Endodermal cell (in vitro differentiated cells): ENCODE measurements at places on chromosomes 11 and 22. TPM values are rescaled to one million over a fixed set of nuclear protein-coding genes. Genes with fewer than 3 reads are reported as not detected.

- DNase-seq = peak; percentile 94
- no peaks in the 10 kb centered on the region for H3K36me3 ChIP-seq
- H3K4me1 ChIP-seq = no peaks in the 10 kb centered on the region
- H3K27ac ChIP-seq = no peak overlapping the region
Measured at GRCh38 chr11:44036811-44037657, 10.7 kb upstream of the ACCSL start.

- H3K4me3 ChIP-seq = no peak overlapping the region
- H3K27ac ChIP-seq = no peak overlapping the region
- H3K36me3 ChIP-seq = no peaks in the 10 kb centered on the region
- no peak for DNase-seq
- no peaks in the 10 kb centered on the region for H3K27me3 ChIP-seq
- H3K4me1 ChIP-seq = no peaks in the 10 kb centered on the region
Measured at GRCh38 chr11:58289266-58289665, 21.2 kb upstream of the OR10W1 start.

Gene C11orf65
- total RNA-seq = 0.66 and 1.3 TPM in 2 replicates

GRCh38 chr11:16770016-16770415 lies 31.6 kb downstream of the C11orf58 start:
- no peak for DNase-seq
- H3K4me3 ChIP-seq = no peak overlapping the region
- no peaks in the 10 kb centered on the region for H3K4me1 ChIP-seq
- H3K36me3 ChIP-seq = no peaks in the 10 kb centered on the region

- no peak overlapping the region for H3K27ac ChIP-seq
- H3K27me3 ChIP-seq = peaks cover 29% of the 10 kb centered on the region
- DNase-seq = peak; percentile 77
- peaks cover 14% of the 10 kb centered on the region for H3K36me3 ChIP-seq
- H3K4me3 ChIP-seq = peak overlapping the region; percentile 85
Measured at GRCh38 chr11:64916040-64916774, 802 bp downstream of the ATG2A start.
